B cell (primary cell): ENCODE measurements at places on chromosomes 4 and X.
A peak's percentile ranks its signal among the peaks of the same experiment; 100 is the strongest.

DNA sequence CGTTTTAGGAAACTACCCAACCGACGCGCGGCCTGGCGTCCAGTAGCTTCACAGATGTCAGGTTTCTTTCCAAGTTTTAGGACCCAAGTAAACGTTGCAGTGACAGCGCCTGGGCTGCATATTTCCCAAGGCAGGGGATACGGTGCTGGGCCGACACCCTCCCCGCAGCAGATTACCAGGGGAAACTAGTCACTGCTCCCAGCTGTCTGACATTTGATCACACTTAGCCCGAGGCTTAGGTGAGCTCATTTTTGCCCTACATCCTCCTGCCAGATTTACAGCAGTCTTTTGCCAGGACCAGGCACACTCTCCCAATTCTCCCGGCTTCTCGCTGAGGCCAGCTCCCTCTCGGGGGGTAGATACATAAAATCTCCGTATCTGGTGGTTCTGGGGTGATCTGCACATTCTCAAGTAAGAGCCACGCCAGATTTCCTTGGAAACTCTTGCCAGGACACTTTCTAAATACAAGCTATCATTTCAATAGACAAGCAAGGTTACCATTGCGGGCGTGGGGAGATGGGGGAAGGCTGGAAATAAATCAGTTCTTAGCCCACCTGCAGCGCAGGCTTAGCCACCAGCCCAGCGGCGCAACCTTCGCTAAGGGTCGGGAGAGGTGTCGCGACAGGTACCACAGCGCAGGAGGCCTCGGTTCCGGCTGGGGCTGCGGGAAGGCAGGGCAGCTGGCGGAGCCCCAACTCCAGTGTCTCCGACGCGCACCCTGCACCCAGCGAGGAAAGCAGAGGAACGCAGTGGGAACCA lies 2.5 kb upstream of the SOX3 start:
- peaks cover 10% of the 10 kb centered on the region for H3K27me3 ChIP-seq
- no peak for DNase-seq

DNA sequence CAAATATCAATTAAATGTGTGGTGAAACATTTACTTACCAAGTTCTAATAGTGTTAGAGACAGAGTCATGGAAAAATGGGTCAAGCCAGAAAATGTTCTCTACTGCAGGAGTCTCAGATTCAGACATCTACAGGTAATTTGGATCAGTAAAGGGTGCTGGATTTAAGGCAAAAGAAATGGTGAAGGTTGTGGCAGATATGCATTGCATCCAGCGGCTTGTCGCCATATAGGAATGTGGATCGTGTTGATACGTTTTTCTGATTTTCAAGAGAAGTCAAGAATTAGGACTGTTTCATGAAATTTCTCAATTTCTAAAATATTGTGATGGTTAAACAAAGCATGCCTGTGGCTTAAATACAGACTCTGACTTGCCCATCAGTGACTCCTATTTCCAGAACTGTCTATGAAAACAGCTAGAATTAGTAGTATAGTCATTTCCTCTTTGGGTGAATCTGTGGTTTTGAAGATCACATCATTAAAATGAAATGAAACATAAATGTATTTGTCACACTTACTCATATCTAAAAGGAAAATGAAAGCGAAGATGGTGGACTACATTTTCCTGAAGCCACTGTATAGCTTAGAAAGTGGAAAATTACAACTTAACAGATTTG lies 110.1 kb upstream of the VEGFC start:
- no peak overlapping the region for H3K4me3 ChIP-seq
- no peaks in the 10 kb centered on the region for H3K4me1 ChIP-seq
- H3K36me3 ChIP-seq = no peaks in the 10 kb centered on the region
- H3K27ac ChIP-seq = no peak overlapping the region
- no peak for DNase-seq

GRCh38 chrX:84469226-84469625 lies 33.0 kb downstream of the HDX start:
- H3K27me3 ChIP-seq = no peaks in the 10 kb centered on the region
- H3K4me3 ChIP-seq = no peak overlapping the region
- DNase-seq = no peak
- H3K36me3 ChIP-seq = no peaks in the 10 kb centered on the region
- no peaks in the 10 kb centered on the region for H3K4me1 ChIP-seq

DNA sequence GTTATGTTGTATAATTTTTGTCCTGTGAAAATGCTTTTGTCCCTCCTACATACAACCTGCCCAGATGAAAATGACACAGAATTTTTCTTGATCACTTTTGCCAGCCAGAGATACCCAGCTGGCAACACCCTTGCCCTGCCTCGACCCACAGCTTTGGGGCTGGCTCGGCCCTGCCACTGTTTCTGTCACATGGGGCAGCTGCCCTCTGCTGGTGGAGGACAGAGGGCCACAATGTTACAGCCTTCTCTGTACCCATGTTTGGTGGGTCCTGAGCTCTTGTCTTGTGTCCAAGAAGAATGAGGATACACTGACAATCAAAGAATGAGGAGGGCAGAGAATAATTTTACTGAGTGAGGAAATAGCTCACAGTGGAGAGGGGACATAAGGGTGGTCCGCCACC lies 31.1 kb downstream of the BMP15 start:
- H3K4me1 ChIP-seq = no peaks in the 10 kb centered on the region
- H3K27ac ChIP-seq = no peak overlapping the region
- no peak for DNase-seq
- H3K4me3 ChIP-seq = no peak overlapping the region

DNA sequence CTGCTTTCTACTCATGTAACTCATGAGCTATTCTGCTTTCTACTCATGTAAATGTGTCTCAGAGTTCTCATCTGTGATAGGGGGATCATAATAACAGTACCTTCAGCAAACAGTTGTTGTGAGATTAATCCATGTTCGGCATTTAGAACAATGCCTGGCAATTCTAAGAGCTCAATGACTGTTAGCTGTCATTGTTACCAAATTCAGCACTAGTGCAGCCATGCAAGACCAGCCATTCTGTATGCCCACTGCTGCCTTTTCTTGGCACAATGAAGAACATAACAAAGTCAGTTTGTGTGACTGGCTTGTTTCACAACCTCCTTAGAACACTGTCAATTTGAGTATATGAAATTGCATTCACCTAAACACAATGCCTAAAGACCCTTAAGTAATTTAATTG lies 163.2 kb downstream of the ANK2 start:
- no peaks in the 10 kb centered on the region for H3K27me3 ChIP-seq
- H3K4me3 ChIP-seq = no peak overlapping the region
- no peak overlapping the region for H3K27ac ChIP-seq
- H3K36me3 ChIP-seq = no peaks in the 10 kb centered on the region
- no peak for DNase-seq
- no peaks in the 10 kb centered on the region for H3K4me1 ChIP-seq

- H3K36me3 ChIP-seq = no peaks in the 10 kb centered on the region
- no peak overlapping the region for H3K4me3 ChIP-seq
- H3K27me3 ChIP-seq = no peaks in the 10 kb centered on the region
- no peak overlapping the region for H3K27ac ChIP-seq
Observed at GRCh38 chr4:17726911-17727310, 54.5 kb downstream of the FAM184B start.

DNA sequence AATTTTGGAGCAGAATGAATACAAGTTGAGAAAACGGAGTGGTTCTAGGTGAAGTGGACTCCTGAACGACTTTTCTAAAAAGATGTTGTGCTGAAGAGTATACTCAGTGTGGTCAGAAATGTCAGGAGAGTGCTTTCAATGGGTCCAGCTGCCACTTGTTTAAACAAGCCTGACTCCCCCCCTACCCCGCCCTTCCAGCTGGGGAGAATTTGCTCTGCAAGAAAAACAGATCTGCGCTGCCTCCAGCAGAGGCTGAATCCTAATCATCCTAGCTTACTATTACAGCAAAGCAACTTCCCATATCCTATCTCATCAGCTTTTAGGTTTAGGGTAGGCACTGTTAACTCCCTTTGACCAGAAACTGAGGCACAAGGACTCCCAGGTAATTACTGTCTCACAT lies 1.9 kb downstream of the MAP3K15 start:
- no peak overlapping the region for H3K27ac ChIP-seq
- H3K4me1 ChIP-seq = peaks cover 3% of the 10 kb centered on the region
- no peaks in the 10 kb centered on the region for H3K36me3 ChIP-seq
- no peak for DNase-seq
- no peak overlapping the region for H3K4me3 ChIP-seq

DNA sequence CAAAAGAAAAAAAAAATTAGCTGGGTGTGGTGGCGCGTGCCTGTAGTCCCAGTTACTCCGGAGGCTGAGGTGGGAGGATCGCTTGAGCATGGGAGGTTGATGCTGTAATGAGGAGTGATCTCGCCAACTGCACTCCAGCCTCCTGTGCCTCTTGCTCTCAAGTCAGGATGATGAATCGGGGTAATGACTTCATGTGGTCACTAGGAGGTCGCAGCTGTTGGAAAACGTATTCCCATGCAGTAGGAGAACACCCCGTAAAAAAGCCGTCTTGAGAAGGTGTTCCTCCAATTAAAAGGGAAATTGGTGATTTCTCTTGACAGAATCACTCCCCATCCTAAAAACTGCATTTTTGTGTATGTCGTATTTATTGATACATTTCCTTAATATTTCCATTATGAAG lies 2.2 kb downstream of the CCNB3 start:
- H3K27me3 ChIP-seq = no peaks in the 10 kb centered on the region
- peaks cover 6% of the 10 kb centered on the region for H3K4me1 ChIP-seq
- DNase-seq = no peak
- H3K36me3 ChIP-seq = no peaks in the 10 kb centered on the region
- H3K4me3 ChIP-seq = no peak overlapping the region

DNA sequence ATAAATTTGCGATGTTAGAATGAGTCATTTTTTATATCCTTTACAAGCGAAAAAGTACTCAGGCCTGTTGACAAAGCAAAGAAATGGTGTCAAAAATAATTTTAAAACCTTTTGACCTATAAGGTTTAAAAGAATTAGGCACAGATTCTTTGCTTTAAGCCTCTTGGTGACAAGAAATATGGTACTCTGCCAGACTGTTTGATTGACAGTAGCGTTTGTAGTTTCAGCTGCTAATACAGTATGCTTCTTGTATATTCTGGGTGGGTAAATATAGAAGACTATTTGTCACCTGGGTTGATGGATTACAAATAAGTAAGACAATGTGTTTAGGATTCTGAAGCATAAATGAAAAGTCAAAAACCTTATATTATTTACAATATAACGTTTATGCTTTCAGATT lies 193.1 kb upstream of the PITX2 start:
- H3K4me1 ChIP-seq = no peaks in the 10 kb centered on the region
- H3K27ac ChIP-seq = no peak overlapping the region
- no peak for DNase-seq
- H3K27me3 ChIP-seq = no peaks in the 10 kb centered on the region
- H3K4me3 ChIP-seq = no peak overlapping the region
- H3K36me3 ChIP-seq = no peaks in the 10 kb centered on the region

DNA sequence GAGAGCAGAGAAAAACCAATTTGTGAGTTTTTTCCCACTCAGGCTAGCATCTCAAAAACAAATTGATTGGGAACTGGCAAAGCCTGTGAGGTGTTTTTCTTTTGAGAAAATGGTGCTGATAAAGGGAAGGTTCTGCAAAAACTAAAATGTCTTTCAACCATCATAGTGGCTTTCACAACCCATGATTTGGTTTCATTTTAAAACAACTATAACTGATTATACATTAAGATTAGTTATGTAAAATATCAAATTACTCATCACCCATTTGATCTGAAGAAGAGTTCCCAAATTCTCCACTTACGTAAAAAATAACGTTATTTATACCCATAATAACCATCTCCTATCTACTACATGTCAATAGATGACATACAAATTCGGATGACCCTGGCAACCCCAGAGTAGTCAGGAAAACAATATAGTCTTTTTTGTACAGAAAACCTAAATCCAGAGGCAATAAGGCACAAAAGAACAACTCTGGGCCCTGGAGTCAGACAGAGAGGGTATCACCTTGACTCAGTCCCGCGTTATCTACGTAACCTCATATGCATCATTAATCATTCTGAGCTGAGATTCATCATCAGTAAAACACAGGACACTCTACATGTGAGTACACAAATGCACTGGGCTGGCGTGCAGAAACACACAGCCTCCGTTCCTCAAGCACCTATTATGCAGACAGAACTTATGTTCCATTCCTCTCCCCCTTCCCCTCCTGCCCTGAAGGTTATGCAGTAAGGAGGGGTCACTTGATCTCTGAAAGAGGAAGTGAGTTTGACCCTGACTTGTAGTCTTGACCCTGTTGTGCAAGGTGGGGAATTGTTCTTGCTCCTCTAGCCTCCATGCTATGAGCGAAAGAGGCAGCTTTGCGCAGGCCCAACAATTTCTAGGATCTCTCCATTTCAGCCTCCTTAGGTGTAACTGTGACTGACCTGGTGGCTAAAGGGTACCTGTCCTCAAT lies 82.2 kb downstream of the SLC9A7 start:
- H3K27ac ChIP-seq = no peak overlapping the region
- no peaks in the 10 kb centered on the region for H3K27me3 ChIP-seq
- H3K4me1 ChIP-seq = no peaks in the 10 kb centered on the region
- peaks cover 40% of the 10 kb centered on the region for H3K36me3 ChIP-seq

- no peak overlapping the region for H3K4me3 ChIP-seq
- peaks cover 31% of the 10 kb centered on the region for H3K4me1 ChIP-seq
- peak overlapping the region; percentile 72 for H3K27ac ChIP-seq
Observed at GRCh38 chrX:119648421-119648775, 42.2 kb upstream of the NKRF start.

- H3K27ac ChIP-seq = no peak overlapping the region
- no peaks in the 10 kb centered on the region for H3K4me1 ChIP-seq
- H3K36me3 ChIP-seq = no peaks in the 10 kb centered on the region
- H3K27me3 ChIP-seq = no peaks in the 10 kb centered on the region
- no peak overlapping the region for H3K4me3 ChIP-seq
- DNase-seq = no peak
Observed at GRCh38 chr4:4968161-4968725, 51.0 kb downstream of the CYTL1 start.

GRCh38 chr4:138401334-138401733 lies 159.2 kb upstream of the SLC7A11 start:
- H3K4me1 ChIP-seq = no peaks in the 10 kb centered on the region
- no peak overlapping the region for H3K4me3 ChIP-seq
- H3K27ac ChIP-seq = no peak overlapping the region
- H3K36me3 ChIP-seq = no peaks in the 10 kb centered on the region

GRCh38 chr4:149095001-149095400 lies 652.8 kb upstream of the NR3C2 start:
- no peak overlapping the region for H3K27ac ChIP-seq
- H3K4me1 ChIP-seq = no peaks in the 10 kb centered on the region
- no peaks in the 10 kb centered on the region for H3K36me3 ChIP-seq
- H3K4me3 ChIP-seq = no peak overlapping the region
- H3K27me3 ChIP-seq = no peaks in the 10 kb centered on the region
